ENCODE measurements at places on chromosomes 1 and 21.

- H3K27me3 ChIP-seq = no peaks in the 10 kb centered on the region
- H3K4me1 ChIP-seq = peaks cover 7% of the 10 kb centered on the region
- H3K36me3 ChIP-seq = no peaks in the 10 kb centered on the region
- H3K4me3 ChIP-seq = no peak overlapping the region
- no peak for DNase-seq
- no peak overlapping the region for H3K27ac ChIP-seq
Measured at GRCh38 chr1:236518322-236518721, 5.5 kb upstream of the LGALS8 start.

GRCh38 chr21:28487455-28488070, 505.1 kb downstream of the LTN1 start:
- H3K4me3 ChIP-seq = no peak overlapping the region
- no peaks in the 10 kb centered on the region for H3K36me3 ChIP-seq
- no peaks in the 10 kb centered on the region for H3K4me1 ChIP-seq
- no peak overlapping the region for H3K27ac ChIP-seq
- no peaks in the 10 kb centered on the region for H3K27me3 ChIP-seq
- no peak for DNase-seq

GRCh38 chr1:176206961-176207902, at the start of gene COP1:
TSS of gene COP1 (minus strand) at chr1:176207286. CDS start at chr1:176206978, 308 bp downstream.
- no peaks in the 10 kb centered on the region for H3K36me3 ChIP-seq
- peak within 1 kb of the TSS; percentile 89 for H3K4me3 ChIP-seq
- no peaks in the 10 kb centered on the region for H3K27me3 ChIP-seq
- H3K27ac ChIP-seq = peak within 1 kb of the TSS; percentile 98

- DNase-seq = no peak
- no peaks in the 10 kb centered on the region for H3K4me1 ChIP-seq
- no peak overlapping the region for H3K4me3 ChIP-seq
- no peaks in the 10 kb centered on the region for H3K36me3 ChIP-seq
- H3K27me3 ChIP-seq = no peaks in the 10 kb centered on the region
Measured at GRCh38 chr1:113615425-113615824, 143.9 kb downstream of the PHTF1 start.

GRCh38 chr1:43329995-43330751, 7.4 kb upstream of the MPL start:
- H3K27me3 ChIP-seq = no peaks in the 10 kb centered on the region
- peaks cover 11% of the 10 kb centered on the region for H3K4me1 ChIP-seq
- no peaks in the 10 kb centered on the region for H3K36me3 ChIP-seq
- no peak overlapping the region for H3K4me3 ChIP-seq
- peak; percentile 9 for DNase-seq

DNA sequence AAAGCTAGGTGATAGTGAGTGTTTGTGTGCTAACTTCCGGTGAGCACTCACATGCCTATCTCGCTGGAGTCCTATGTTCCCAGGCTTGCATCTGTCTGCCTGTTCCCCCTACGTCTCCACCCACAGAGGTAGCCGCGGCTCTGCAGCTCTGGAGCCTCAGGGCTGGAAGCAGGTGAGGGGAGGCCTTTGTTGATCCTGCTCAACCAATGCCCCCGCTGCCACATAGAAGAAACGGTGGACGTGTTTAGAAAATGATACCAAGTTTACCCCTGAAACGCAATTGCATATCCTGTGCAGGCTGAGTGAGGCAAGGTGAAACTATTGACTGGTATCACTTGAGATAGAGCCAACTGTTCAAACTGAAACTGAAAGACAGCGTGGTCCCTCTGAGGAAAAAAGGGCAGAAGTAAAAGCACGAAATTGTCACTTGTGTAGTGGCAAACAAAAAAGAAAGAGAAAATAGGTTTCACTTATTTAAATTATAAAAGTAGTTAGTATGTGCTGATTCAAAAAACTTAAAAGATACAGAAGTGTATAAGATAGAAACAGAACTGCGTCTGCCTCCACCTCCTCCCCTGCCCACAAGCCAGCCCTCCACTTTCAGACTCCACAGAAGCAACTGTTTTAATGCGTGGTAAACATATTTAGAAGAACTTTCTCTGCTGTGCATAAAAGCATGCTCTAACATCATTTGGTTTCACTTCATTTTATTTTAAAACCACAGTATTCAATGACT, 38.6 kb upstream of the ETS2 start:
- no peaks in the 10 kb centered on the region for H3K27me3 ChIP-seq
- DNase-seq = no peak
- H3K4me1 ChIP-seq = no peaks in the 10 kb centered on the region

DNA sequence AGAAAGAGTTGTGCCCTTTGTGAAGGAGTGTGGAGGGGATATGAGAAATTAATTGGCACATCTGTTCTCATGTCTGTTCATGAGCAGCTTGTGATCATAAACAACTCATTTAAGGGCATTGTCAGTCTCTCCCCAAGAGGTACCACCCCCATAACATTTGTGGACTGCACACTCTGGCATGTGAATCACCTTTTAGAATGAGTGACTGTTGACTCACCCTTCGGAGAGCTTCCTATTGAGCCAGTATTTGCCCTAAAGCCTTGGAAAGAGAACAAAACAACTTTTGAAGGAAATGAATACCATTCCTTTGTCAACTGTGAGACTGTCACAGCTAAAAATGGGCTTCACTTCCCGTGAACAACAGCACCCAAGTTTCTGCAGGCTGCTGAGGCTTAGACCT, 27.5 kb upstream of the MYSM1 start:
- DNase-seq = peak; percentile 30
- H3K4me1 ChIP-seq = no peaks in the 10 kb centered on the region

GRCh38 chr1:210117198-210117597, 115.4 kb upstream of the SERTAD4 start:
- no peak overlapping the region for H3K4me3 ChIP-seq
- DNase-seq = no peak
- no peaks in the 10 kb centered on the region for H3K4me1 ChIP-seq
- no peaks in the 10 kb centered on the region for H3K36me3 ChIP-seq
- no peak overlapping the region for H3K27ac ChIP-seq

GRCh38 chr1:64472805-64473204, 2.9 kb downstream of the CACHD1 start:
- no peak for DNase-seq
- H3K27me3 ChIP-seq = peaks cover 30% of the 10 kb centered on the region
- H3K36me3 ChIP-seq = no peaks in the 10 kb centered on the region
- H3K27ac ChIP-seq = no peak overlapping the region

DNA sequence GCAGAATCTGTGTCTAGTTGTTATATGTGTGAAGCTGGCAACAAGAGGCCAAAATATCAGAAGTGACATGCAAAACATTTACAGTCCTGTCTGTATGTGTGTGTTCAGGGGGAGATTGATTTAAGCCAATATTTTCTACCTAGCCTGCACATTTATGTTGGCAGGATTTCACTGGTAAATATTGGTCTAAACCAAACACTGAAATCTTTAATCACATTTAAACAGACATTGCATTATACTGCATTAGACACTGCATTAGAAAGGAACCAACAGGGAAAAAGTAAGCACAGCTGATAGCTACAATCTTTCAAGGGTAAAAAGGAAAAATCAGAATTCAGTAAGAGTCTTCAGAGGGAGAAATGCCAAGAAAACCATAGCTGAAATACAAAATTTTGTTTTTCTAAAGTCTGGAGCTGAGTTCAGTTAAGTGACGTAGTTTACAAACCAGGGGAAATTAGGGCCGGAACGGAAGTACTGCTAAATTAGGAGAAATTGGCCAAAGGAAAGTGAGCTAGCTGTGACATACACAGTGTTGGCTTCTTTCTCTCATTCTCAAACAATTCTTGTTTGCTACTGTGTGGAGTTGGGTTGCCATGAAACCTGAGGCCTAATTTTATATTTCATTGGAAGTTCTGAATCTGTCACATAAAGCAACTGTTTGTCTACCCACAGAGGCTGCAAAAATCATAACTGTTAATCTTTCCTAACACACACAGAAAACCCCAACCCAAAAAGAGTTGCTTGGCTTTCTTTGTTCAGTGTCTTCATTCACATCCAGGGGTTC, 217.3 kb upstream of the SGIP1 start:
- H3K4me1 ChIP-seq = no peaks in the 10 kb centered on the region
- H3K27me3 ChIP-seq = no peaks in the 10 kb centered on the region
- no peak for DNase-seq
- no peak overlapping the region for H3K4me3 ChIP-seq
- H3K27ac ChIP-seq = no peak overlapping the region

- no peaks in the 10 kb centered on the region for H3K36me3 ChIP-seq
- H3K27ac ChIP-seq = no peak overlapping the region
- H3K27me3 ChIP-seq = no peaks in the 10 kb centered on the region
- peaks cover 4% of the 10 kb centered on the region for H3K4me1 ChIP-seq
Measured at GRCh38 chr1:109206339-109206738, 7.4 kb upstream of the SARS1 start.

GRCh38 chr1:192581131-192581927, 5.8 kb downstream of the RGS1 start:
- H3K36me3 ChIP-seq = no peaks in the 10 kb centered on the region
- no peak overlapping the region for H3K4me3 ChIP-seq
- H3K27ac ChIP-seq = no peak overlapping the region
- H3K4me1 ChIP-seq = no peaks in the 10 kb centered on the region
- no peak for DNase-seq
- no peaks in the 10 kb centered on the region for H3K27me3 ChIP-seq

DNA sequence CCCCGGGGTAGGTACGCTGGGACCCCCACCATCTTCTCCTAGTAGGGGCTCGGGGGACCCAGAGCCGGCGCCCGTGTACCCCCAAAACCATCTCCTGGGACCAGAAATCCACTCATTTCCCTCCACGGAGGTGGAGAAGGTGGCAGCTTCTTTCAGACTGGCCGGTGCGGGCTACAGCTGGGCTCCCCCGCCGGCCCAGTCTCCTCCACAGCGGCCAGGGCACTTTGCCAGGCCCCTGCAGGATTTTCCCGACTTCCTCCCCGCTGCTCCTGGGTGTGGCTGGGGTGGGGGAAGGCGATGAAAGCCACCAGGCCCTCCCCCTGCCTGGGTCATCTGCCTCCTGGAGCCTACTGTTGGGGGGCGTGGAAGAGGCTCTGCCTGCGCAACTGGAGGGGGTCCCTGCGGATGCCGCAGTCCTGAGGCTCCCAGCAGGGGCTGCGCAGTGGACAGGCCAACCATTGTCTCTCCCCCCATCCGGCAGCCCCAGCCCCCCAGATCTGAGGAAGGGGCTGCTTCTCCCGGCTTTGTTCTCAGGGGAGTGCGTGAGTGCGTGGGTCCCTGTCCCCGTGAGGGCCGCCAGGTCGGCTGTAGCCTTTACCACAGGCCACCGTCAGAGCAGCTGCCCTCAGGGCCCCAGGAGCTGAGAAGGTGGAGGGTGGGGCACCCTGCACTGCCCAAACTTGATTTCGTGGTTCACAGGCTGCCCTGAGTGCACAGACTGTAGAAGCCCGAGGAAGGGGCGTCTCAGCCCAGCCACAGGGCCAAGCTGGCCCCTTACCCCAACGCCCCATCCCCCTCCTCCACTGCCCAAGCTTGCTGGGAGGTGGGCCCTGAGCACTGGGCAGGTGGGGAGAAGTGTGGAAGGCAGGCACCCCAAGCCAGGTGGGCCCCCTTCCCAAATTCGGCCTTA, 1.3 kb downstream of the AGRN start:
- H3K27ac ChIP-seq = no peak overlapping the region
- H3K4me3 ChIP-seq = peak overlapping the region; percentile 94
- DNase-seq = no peak
- H3K27me3 ChIP-seq = no peaks in the 10 kb centered on the region

- no peaks in the 10 kb centered on the region for H3K27me3 ChIP-seq
- peaks cover 16% of the 10 kb centered on the region for H3K36me3 ChIP-seq
- H3K4me1 ChIP-seq = no peaks in the 10 kb centered on the region
- no peak overlapping the region for H3K27ac ChIP-seq
Measured at GRCh38 chr1:35173909-35174540, 18.9 kb downstream of the SFPQ start.

GRCh38 chr1:10814976-10815857, 18.8 kb upstream of the CASZ1 start:
- H3K27me3 ChIP-seq = no peaks in the 10 kb centered on the region
- no peaks in the 10 kb centered on the region for H3K36me3 ChIP-seq
- no peaks in the 10 kb centered on the region for H3K4me1 ChIP-seq
- H3K27ac ChIP-seq = no peak overlapping the region
- DNase-seq = no peak

DNA sequence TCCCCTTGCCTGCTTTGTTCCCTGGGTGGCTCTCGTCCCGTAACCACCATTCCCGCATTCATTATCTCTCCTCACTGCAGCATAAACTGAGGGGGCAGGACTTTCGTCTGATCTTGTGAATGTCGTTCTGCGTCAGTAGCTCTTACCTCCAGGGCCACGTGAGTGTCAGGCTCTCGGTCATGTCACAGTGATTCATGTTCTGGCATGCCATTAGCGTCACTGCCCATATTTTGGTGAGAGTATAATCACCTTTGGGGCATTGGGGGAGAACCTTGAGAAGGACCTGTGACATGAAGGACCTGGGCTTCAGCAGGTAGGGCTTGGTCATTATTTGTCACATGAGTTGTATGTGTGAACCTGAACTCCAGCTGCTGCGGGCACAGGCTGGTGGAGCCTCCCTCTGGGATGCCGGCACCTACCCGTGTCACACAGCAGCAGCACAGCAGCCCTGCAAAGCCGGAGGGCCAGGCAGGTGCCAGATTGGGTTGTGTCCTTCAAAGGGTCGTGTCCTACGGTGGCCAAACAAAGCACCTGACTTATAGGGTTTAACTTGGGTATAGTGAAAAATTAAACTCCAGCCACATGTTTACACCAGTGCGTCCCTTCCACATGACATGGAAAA, 68.5 kb downstream of the BACE2 start:
- H3K4me1 ChIP-seq = no peaks in the 10 kb centered on the region
- peak; percentile 98 for DNase-seq
- no peaks in the 10 kb centered on the region for H3K27me3 ChIP-seq
- no peak overlapping the region for H3K27ac ChIP-seq

GRCh38 chr1:41702771-41703170, 216.0 kb downstream of the HIVEP3 start:
- H3K27me3 ChIP-seq = no peaks in the 10 kb centered on the region
- no peak for DNase-seq
- no peak overlapping the region for H3K27ac ChIP-seq
- no peaks in the 10 kb centered on the region for H3K36me3 ChIP-seq
- no peak overlapping the region for H3K4me3 ChIP-seq
- no peaks in the 10 kb centered on the region for H3K4me1 ChIP-seq

GRCh38 chr1:173581383-173582079, 21.3 kb downstream of the SLC9C2 start:
- no peak for DNase-seq
- H3K27ac ChIP-seq = no peak overlapping the region
- H3K27me3 ChIP-seq = no peaks in the 10 kb centered on the region
- no peaks in the 10 kb centered on the region for H3K4me1 ChIP-seq
- no peaks in the 10 kb centered on the region for H3K36me3 ChIP-seq
- no peak overlapping the region for H3K4me3 ChIP-seq

- H3K36me3 ChIP-seq = peaks cover 8% of the 10 kb centered on the region
- H3K4me1 ChIP-seq = no peaks in the 10 kb centered on the region
- no peak for DNase-seq
- H3K27ac ChIP-seq = no peak overlapping the region
- no peak overlapping the region for H3K4me3 ChIP-seq
Measured at GRCh38 chr1:65398083-65398482, 22.4 kb upstream of the LEPR start.

DNA sequence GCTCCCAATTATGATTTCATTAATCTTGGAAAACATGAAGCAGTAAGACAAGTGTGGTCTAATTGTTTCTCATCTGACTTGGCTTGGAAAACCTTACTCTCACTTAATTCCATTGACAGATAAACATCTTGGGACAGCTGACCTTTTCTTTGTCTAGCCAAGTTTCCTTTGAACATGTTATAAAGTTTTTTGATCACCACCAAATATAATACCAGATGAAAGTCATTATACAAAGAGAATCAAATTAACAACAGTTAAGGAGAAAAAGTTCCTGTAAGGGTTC, 50.2 kb downstream of the ALG14 start:
- no peak overlapping the region for H3K27ac ChIP-seq
- no peak for DNase-seq
- no peaks in the 10 kb centered on the region for H3K36me3 ChIP-seq
- H3K4me3 ChIP-seq = no peak overlapping the region

- H3K27ac ChIP-seq = no peak overlapping the region
- H3K4me3 ChIP-seq = no peak overlapping the region
- no peaks in the 10 kb centered on the region for H3K27me3 ChIP-seq
- DNase-seq = no peak
- no peaks in the 10 kb centered on the region for H3K4me1 ChIP-seq
Measured at GRCh38 chr1:163824006-163824405, 502.3 kb downstream of the NUF2 start.

All from trophoblast cell (in vitro differentiated cells and primary cell).